ENCODE measurements at places on chromosomes 13 and 19.

DNA sequence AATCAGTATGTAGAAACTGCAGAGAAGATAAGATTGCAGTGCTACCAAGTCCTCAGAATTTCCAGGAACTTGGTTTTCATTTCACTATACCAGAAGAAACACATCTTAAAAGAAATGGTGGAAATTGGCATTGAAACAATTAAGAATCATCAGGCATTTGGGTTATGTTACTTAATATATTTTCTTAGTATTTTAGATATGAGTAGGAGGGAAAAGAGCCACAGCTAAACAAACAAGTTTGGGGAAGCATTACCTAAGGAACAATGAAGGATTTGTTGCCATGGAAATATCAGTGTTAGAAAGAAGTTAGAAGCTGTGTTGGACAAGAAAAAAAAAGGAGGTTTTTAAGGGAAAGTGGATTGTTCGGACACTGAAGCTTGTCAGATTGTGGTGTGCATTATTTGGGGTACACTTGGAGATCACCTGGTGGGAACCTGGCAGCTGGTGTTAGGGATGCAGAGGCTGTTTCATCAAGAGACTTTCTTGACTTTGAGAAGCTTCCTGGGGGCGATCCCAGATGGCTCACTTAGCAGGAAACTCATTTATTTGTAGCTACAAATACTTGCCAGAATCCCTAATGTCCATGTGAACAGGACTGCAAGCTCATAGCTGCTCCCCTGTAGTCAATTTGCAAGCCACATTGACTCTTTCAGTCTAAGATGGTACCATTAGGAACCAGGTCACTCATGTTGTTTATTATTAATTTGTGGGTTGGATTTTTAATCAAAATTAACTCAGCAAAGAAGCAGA is 246.7 kb downstream of the RFC3 start:
- DNase-seq: no peak

- DNase-seq: no peak
Observed at GRCh38 chr19:33390101-33390907, 16.8 kb downstream of the CEBPG start.

- DNase-seq: peak; percentile 8
Observed at GRCh38 chr13:49935171-49936074, 717 bp downstream of the SPRYD7 start.

GRCh38 chr13:49455007-49455398 is 10.9 kb downstream of the SETDB2 start:
- no peak for DNase-seq

DNA sequence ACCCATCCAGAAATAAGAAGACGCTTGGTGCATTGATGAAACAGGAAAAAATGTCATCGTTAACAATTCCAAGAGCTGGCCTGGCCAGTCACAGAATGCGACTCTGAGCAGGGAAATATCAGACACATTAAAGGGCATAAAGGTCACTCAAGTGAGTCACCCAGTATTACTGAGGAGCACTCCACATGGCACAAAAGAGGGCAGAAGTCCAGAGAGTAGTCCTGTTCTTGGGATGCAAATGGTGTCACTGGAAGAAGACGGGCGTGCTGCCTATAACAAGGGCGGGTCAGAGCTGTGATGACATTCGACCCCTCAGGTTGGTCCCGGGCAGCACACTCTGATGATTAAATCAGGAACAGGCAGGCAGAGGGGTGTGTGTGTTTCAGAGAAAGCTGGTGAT is 720.3 kb downstream of the UQCRFS1 start:
- DNase-seq: no peak

GRCh38 chr19:15869873-15870272 is 28.0 kb downstream of the CYP4F2 start:
- DNase-seq: no peak

- DNase-seq: no peak
Observed at GRCh38 chr13:78060966-78061365, 142.3 kb upstream of the EDNRB start.

DNA sequence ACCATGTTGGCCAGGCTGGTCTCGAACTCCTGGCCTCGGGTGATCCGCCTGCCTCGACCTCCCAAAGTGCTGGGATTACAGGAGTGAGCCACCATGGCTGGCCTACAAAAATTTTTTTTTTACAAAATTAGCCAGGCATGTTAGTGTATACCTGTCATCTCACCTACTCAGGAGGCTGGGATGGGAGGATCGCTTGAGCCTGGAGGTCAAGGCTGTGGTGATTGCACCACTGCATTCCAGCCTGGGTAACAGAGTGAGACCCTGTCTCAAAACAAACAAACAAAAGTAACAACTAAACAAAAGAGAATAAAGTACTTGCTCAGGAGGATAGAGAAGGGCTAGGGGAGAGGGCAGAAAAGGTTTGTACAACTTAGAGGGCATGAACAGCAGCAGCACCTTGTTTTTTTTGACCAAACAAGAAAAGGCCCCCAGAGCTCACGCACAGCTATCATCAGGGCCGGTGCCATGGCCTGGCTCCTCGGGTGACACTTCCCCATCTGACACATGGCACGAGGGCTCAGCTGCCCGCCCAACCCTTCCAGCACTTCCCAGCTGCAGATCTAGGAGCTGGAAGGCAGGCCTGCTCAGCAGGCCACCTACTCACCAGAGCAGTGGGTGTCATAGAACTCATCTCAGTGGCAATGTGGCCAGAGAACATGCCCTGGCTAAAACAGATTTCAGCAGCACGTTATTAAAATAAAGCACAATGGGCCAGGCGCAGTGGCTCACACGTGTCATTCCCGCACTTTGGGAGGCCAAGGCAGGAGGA is 8.6 kb upstream of the SLC7A9 start:
- no peak for DNase-seq

GRCh38 chr19:10644260-10645007 is 9.7 kb upstream of the ILF3 start:
- DNase-seq: peak; percentile 68

- no peak for DNase-seq
Observed at GRCh38 chr19:18500799-18501198, 21.1 kb downstream of the ELL start.

DNA sequence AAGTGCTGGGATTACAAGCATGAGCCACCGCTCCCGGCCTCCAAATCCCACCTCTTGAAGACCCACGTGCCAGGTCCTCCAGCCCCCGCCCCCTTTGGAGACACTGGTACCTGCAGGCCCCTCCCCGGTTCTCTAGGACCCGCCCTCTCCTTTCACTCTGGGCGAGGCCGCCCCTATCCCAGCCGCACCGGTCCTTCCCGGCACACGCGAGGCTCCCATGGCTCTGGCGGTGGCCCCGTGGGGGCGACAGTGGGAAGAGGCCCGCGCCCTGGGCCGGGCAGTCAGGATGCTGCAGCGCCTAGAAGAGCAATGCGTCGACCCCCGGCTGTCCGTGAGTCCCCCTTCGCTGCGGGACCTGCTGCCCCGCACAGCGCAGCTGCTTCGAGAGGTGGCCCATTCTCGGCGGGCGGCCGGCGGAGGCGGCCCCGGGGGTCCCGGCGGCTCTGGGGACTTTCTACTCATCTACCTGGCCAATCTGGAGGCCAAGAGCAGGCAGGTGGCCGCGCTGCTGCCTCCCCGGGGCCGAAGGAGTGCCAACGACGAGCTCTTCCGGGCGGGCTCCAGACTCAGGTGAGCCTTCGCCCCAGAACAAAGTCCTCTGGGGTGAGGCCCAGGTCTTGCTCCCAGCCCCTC is at the start of gene CBLC:
Gene CBLC, plus strand, starts transcription at position 176 of the 633 bp plus-strand sequence. Its CDS starts 42 bp downstream, at position 218.
- no peak for DNase-seq

GRCh38 chr13:101576977-101577376 is 124.5 kb downstream of the ITGBL1 start:
- no peak for DNase-seq

GRCh38 chr19:56092685-56093631 is 28.1 kb downstream of the ZNF787 start:
- no peak for DNase-seq

GRCh38 chr13:78437781-78438180 is 165.6 kb downstream of the POU4F1 start:
- DNase-seq: no peak

DNA sequence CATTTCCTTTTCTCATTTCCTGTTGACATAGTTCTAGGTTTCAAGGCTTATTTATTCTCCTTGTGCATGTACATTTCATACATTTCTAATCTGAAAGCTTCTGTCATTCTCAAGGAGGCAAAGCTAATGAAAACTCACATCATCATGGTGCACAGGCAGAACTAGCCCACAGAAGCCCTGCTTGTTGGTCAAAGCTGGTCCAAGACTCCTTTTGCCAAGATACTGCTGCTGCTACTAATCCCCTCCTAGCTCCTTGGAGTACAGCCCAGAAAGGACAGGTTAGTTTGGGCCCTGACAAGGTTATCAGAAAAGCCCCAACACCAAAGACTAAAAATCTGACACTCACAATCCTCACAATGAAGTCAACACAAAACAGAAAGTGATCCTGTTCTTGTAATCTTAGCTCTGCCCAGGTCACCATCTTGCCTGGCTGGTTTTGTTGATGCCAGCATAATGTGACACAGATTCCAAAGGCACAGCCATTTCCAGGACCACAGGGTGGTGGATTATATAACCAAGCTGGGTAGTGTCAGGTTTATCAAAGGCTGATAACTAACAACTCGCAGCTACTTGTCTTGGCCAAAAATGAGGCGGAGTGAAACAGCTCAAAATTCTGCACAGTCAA is 417.4 kb downstream of the NDFIP2 start:
- no peak for DNase-seq

DNA sequence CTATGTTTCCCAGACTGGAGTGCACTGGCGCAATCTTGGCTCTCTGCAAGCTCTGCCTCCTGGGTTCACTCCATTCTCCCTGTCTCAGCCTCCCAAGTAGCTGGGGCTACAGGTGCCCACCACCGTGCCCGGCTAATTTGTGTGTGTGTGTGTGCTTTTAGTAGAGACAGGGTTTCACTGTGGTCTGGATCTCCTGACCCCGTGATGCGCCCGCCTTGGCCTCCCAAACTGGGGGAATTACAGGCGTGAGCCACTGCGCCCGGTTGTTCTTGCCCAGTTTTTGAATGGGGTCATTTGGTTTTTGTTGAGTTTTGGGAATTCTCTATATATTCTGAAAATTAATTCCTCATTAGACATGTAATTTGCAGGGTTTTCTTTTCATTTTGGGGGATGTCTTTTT is 238.4 kb upstream of the PRR20A start:
- no peak for DNase-seq

GRCh38 chr19:44903216-44903601 is 2.4 kb upstream of the APOE start:
- DNase-seq: no peak

DNA sequence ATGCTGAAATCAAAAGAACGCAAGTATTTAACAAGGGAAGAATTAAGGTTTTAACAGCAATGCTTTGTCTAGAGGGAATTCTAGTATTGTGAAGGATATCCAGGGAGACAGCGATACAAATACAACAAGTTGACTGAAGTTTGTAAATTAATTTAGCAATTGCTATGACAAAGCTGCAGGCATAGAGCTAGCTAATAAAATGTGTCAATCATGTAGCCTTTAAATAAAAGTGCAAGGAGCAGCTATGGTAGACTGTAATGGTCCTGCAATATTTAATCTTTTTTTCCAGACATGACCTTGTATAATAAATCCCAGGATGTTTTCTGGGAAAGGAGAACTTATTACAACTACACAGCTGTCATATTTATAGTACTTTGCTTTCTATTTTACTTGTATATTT is 779.3 kb downstream of the SLITRK5 start:
- no peak for DNase-seq

DNA sequence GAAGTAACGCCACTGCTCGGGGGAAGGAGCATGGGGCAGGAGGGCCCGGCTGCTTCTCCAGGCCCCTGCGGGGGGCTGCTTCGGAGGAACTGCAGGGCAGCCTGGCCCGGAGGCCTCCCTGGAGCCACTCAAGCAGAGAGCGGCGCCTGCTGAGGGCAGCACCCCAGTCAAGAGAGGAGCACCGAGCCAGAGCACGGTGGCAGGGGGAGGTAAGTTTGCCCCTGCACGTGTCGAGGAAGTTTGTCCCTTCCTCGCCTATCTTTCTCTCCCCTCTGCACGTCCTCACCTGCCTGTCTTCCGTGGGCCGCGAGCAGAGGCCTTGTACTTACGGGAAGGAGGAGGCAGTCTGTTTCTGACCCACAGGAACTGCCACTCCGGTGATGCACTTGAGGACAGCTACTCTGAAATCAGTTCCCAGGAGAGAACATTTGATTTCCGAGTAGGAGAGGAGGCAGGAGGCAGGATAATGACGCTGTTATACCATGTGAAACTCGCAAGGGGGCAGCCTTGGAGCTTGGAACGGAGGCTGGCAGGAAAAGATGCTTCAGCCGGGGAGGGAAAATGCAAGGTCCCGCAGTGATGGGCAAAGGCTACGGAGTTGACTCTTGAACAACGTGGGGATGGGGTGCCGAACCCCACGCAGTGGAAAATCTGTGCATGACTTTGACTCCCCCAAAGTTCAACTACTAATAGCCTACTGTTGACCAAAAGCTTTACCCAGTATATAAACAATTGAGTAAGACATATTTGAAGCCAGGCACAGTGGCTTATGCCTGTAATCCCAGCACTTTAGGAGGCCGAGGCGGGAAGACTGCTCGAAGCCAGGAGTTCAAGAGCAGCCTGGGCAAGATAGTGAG is 5.0 kb downstream of the FFAR1 start:
- DNase-seq: peak; percentile 35

DNA sequence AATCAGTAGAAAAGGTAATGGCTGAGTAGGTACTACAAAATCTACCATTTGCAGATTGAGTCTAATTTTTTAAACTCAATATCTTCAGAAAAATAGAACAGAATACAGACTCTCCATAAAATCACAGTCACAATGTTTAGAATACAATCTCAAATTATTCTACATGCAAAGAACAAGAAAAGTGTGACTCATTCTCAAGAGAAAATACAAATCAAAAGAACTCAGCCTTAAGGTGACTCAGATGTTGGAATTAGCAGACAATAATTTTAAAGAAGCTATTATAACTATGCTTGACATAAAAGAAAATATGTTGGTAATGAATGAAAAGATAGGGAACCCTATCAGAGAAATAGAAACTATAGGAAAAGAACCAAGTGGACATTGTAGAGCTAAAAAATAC is 78.9 kb downstream of the RXFP2 start:
- no peak for DNase-seq

GRCh38 chr19:47427241-47428176 is 8.2 kb upstream of the MEIS3 start:
- peak; percentile 38 for DNase-seq

GRCh38 chr13:67515895-67516294 is 285.8 kb upstream of the PCDH9 start:
- DNase-seq: no peak

- no peak for DNase-seq
Observed at GRCh38 chr13:110251193-110251819, 55.7 kb downstream of the COL4A1 start.

Data from activated T-helper 1 cell treated with Interleukin-2 at 50 U/mL for 16 hours (primary cell).